ENCODE measurements at places on chromosomes 3 and 15. TPM values are rescaled to one million over a fixed set of nuclear protein-coding genes. Genes with fewer than 3 reads are reported as not detected.

AADACL2 gene
- not detected for total RNA-seq

LYZL4 gene
- not detected for total RNA-seq

LRTM1 gene
- total RNA-seq: not detected

B3GALNT1 gene
- 17.3 TPM for total RNA-seq

ACSBG1 gene
- total RNA-seq: 0.48 TPM

ANP32A gene
- total RNA-seq: 182 TPM

CLDN18 gene
- not detected for total RNA-seq

CASR gene
- total RNA-seq: not detected

TTBK2 gene
- total RNA-seq: 24.7 TPM

GRK7 gene
- total RNA-seq: not detected

SLC27A2 gene
- 7.5 TPM for total RNA-seq

Measured in PC-9 (cell line).